ENCODE measurements at places on chromosomes 2 and 18.

DNA sequence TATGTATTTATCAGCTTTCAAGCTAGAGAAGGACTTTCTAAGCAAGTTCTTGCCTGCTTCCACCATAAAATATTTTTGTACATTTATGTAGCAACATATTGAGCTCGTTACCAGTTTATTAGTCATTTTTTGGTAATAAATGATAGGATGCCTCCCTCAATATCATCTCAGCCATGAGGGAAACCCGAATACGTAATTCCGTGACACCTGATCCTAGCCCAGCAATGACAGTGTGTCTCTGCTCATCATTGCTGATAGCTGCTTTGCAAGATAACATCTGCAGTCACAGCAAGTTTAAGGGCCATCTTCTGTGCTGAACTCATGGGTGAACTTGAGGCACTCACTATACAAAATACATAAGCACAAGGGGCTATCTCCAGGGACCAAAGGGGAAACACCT, 62.2 kb downstream of the COL6A3 start:
- no peak for DNase-seq

DNA sequence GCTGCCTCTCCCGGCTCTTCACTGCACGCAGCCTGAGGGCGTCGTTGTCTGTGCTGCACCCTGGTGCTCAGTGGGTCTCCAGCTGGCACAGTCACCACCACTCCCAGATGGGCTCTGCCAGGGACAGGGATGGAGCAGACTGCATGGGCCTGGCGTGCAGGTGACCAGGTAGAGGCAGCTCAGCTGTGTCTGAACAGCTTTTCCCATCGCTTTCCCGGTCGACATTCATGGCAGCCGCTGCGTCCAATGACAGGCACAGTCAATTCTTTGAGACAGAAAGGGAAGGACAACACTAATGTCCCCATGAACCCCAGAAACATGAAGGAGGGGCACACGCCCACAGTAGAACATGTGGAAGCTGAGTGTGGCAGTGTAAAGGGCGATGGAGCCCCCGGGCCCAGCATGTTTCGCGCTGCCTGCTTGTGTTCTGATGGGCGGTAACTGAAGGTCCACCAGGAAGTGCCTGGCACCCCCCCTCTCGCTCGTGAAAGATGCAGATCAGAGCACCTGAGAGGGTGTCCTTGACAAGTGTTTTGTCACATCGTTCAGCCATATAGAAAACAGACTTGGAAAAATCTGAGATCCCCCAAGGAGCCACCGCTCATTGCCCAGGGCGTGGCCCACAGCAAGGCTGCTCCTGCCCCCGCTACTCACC, 122.4 kb downstream of the NFATC1 start:
- no peak for DNase-seq

DNA sequence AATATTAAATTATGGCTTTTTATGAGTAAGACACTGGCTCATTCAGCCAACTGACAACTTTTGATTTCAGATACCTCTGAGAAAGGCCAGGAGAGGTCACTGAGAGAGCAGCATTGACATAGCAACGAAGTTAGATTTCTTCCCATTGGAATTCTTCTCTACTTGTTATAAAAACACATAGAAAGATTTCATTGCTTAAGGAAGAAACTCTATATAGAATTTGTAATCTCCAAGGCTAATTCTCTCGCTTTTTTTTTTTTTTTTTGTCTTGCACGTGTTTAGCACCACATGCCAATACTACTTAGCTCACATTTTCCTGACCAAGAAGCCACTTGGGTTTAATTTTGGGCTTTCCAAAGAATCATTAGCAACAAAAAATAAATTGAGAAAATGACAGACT, 233.7 kb downstream of the CALCRL start:
- no peak for DNase-seq

- no peak for DNase-seq
These were observed 179.0 kb downstream of the PTPRM start for GRCh38 chr18:7746106-7746505.

DNA sequence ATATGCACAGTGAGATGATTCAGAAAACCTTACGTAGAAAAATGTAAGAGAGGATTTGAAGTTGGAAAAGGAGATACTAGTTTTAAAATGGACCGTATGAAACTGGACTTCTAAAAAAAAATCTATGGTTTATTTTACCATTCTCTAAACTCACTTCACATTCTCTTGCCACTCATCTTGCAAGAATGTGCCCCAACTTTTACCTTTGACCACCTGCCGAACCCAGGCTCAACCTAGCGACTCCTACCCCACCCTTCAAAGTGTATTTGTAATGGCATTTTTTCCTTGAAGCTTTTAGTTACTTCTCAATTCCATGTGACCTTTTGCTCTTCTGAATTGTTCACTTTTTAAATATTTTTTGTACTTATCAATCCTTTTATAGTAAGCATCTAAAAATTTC, 160.8 kb downstream of the PHLPP1 start:
- no peak for DNase-seq

DNA sequence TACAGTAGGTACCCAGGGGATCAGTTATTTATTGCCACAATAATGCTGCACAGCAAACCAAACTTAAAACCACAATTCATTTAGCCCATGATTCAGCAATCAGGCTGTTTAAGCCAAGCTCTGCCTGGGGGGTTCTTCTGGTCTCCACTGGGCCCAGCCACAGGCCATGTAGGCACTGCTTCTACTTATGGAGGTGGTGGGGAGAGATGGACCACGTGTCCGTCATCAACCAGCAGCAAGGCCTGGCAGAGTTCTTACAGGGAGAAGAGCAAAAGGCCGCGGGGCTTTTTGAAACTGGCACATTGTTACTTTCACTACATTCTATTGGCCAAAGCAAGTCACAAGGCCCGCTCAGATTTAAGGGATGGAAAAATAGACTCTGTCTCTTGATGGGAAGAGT, 76.3 kb upstream of the DAPL1 start:
- no peak for DNase-seq

GRCh38 chr18:22378672-22379282, 38.9 kb downstream of the CTAGE1 start:
- peak; percentile 27 for DNase-seq

DNA sequence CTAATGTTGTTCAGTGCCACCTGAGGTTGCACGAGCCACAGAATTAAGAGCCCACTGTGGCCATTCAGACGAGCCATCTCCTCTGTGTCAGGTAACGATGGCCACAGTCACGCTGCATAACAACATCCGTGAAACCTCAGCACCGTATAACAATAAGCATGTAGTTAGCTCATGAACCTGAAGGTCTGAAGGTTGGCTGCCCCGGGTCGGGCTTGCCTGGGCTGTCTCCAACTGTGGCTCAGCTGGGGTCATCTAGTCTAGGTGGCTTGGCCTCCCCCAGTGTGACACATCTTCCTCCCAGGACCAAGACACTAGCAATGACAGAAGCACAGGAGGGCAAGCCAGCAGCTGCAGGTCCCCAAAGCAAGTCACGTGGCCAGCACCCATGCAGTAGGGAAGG, 258.0 kb downstream of the GLI2 start:
- no peak for DNase-seq

- no peak for DNase-seq
These were observed 198.2 kb downstream of the MYO1B start for GRCh38 chr2:191443446-191443845.

DNA sequence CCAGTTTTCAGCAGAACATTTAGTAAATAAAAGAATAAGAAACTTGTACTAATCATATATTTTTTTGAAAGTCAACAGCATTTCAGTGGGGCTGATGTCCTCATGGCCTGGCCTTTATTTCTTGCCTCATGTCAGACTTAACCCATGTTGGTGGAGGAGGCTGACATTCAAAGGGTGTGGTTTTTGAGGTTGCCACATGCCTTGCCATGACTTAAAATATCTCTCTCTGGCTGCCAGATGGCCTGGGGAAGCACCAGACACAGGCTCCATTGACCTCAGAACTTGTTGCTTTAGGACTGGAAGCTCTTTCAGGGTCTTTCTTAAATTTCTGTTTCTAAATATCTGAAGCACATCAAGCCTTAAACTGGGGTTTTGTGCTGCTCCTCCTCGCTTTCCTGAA, 32.5 kb upstream of the CD28 start:
- no peak for DNase-seq

- DNase-seq = no peak
These were observed 708 bp upstream of the RPIA start for GRCh38 chr2:88690591-88691338.

- DNase-seq = no peak
These were observed 150.6 kb downstream of the TMX3 start for GRCh38 chr18:68564351-68564750.

DNA sequence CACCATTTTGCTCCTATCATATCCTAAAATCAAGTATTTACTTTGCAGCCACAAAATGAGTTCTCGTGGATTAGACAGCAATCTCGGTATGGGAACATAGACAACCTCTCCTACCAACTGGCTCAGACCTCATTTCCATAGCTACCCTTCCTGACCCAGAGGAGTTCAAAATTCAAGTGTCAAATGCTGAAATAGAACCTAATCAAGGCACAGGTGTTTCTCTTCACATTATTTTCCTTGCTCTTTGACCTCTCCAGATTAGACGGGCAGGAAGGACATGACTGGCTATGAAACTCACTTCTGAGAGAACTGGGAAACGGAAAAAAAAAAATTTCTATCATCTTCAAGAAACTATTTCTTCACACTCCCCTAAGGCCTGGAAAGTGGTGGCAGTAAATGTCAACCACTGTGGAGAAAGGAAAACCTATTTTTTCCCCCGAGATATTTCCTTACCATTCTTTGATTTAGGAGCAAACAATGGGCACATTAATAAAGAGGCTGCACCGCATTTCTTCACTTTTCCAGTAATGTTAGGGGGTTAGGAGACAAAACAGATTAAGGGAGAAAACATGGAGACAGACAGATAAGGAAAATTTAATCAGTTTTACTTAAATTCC, 63.6 kb upstream of the DTNB start:
- no peak for DNase-seq

- DNase-seq = no peak
These were observed 172.0 kb upstream of the SPOPL start for GRCh38 chr2:138329591-138329990.

GRCh38 chr2:224885836-224886547, 156.3 kb downstream of the DOCK10 start:
- no peak for DNase-seq

DNA sequence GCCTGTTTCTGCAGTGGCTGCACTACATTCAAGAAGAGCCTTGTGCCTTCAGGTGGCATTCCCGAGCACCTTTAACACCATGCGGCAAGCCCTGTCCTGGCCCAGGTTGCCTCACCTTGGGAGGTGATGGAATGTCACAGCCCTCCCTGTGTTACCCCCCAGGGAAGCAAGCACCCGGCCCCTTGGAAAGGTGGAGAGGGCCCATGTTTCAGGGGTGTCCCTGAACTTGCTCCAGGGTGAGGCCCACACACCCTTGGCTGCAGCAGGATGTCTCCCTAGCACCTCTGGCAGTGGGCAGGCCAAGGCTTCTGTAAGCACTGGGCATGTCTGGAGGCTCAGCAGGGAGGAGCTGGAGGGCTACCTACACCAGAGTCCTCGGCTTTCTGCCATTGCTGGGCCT, 29.3 kb upstream of the ACAA2 start:
- DNase-seq = no peak

GRCh38 chr2:204177977-204178522, 241.5 kb downstream of the ICOS start:
- DNase-seq = peak; percentile 60

All from glutamatergic neuron (in vitro differentiated cells).